ENCODE measurements at places on chromosomes 2 and 18. TPM values are rescaled to one million over a fixed set of nuclear protein-coding genes. Genes with fewer than 3 reads are reported as not detected.

The MC5R gene
- not detected for total RNA-seq

The POTEE gene
- total RNA-seq, result not detected

The AGBL5 gene
- 17.8 TPM for total RNA-seq

The HADHB gene
- total RNA-seq, result 99.2 TPM

The LRRC30 gene
- not detected for total RNA-seq

The FAM124B gene
- total RNA-seq, result not detected

The PKP4 gene
- 32.2 TPM for total RNA-seq

The IL1RL1 gene
- total RNA-seq, result not detected

The GPAT2 gene
- total RNA-seq, result 1.0 TPM

The PKDCC gene
- 9.9 TPM for total RNA-seq

The CWC22 gene
- total RNA-seq, result 12.4 TPM

The CHRND gene
- total RNA-seq, result not detected

The RESP18 gene
- not detected for total RNA-seq

The ELOA2 gene
- total RNA-seq, result not detected

The BCL11A gene
- 3.5 TPM for total RNA-seq

The SERPINB3 gene
- not detected for total RNA-seq

The PDCD1 gene
- total RNA-seq, result not detected

The EMILIN2 gene
- total RNA-seq, result 30.2 TPM

The ALLC gene
- total RNA-seq, result not detected

The AGXT gene
- not detected for total RNA-seq

The SLC16A14 gene
- not detected for total RNA-seq

The TMEM182 gene
- 1.0 TPM for total RNA-seq

The GKN2 gene
- total RNA-seq, result not detected

The QPCT gene
- total RNA-seq, result 37.4 TPM

The C2orf66 gene
- total RNA-seq, result not detected

The SLC14A1 gene
- 2.0 TPM for total RNA-seq

The PLB1 gene
- total RNA-seq, result 0.11 TPM

The CPS1 gene
- 2.0 TPM for total RNA-seq

The ADD2 gene
- under 0.01 TPM for total RNA-seq

The FIGLA gene
- total RNA-seq, result not detected

The HSBP1L1 gene
- total RNA-seq, result 6.8 TPM

The TUBA4B gene
- total RNA-seq, result not detected

The ATL2 gene
- total RNA-seq, result 29.3 TPM

The VIT gene
- total RNA-seq, result not detected

The TUBB8B gene
- not detected for total RNA-seq

The LCT gene
- total RNA-seq, result 0.25 TPM

The IL36RN gene
- not detected for total RNA-seq

The PPIG gene
- 28.2 TPM for total RNA-seq

The TRIM54 gene
- total RNA-seq, result not detected

All from GM23248 (cell line).